ENCODE measurements at places on chromosomes 6 and 20.

DNA sequence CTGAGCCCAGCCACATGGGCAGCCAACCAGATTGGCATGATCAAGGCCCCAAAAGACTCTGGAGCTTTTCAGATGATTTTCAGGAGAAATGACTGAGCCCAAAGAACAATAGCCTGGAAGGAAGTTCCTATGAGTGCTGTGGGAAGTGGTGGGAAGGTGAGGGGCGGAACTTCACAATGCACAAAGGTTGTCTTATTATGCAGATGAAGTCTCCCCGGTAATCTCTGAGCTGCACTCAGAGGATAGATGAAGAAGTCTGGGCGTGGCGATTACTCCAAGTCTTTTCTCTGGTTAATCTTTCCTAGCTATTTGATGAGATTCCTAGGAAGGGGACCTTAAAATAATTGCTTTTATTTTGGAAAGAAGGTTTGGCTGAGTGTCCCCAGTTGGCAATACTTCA lies 36.9 kb downstream of the LBP start:
- DNase-seq = no peak

GRCh38 chr6:99592900-99593299 lies 13.7 kb upstream of the PRDM13 start:
- no peak for DNase-seq

- DNase-seq = no peak
These were observed 457.9 kb downstream of the PLCB1 start for GRCh38 chr20:8589956-8590355.

DNA sequence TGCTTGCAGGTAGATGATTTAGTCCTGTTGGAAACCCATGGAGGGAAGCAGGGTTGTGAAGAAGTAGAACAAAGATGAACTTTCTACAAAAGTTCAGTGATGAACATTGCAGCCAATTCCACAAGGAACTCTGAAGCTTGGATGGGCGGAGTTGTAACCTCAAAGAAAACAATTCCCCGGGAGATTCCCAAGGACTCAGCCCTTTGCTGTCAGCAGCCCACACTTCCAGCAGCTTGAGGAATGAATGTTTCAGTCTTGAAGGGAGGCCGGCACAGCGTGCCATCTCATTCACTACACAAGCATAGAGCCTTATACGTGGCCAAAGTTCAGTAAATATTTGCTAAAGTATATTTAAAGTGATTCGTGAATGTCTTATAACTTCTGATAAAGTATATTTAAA lies 269.4 kb downstream of the NKAIN2 start:
- no peak for DNase-seq

- no peak for DNase-seq
These were observed 24.5 kb downstream of the ACSS1 start for GRCh38 chr20:25033265-25033923.

GRCh38 chr6:157534977-157535339 lies 154.0 kb downstream of the ZDHHC14 start:
- DNase-seq = no peak
